LoVo (cell line): ENCODE measurements at places on chromosomes 5 and 9.
A peak's percentile ranks its signal among the peaks of the same experiment; 100 is the strongest.

- DNase-seq: peak; percentile 58
Measured at GRCh38 chr9:76905791-76906646, at the start of gene PRUNE2. TSS of gene PRUNE2 (minus strand) at chr9:76906114. CDS start at chr9:76905963, 151 bp downstream.

DNA sequence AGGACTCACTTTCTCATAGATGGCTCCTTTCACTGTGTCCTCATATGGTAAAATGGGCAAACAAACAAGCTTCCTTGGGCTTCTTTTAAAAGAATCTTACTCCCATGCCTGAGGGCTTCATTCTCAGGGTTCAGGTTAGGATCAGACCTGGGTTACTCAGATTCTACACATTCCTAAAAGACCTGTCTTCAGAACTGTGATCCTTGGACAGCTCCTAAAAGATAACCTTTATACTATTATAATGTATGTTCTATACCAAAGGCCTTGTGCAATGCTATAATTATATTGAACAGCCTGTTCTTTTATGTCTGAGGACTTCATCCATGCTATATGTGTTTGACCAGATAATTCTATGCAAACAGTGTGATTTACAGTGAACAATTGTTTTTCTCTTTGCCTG, 264.4 kb upstream of the CDH10 start:
- DNase-seq: no peak

- DNase-seq: no peak
Measured at GRCh38 chr5:135324160-135324559, 74.9 kb downstream of the MACROH2A1 start.

GRCh38 chr5:41181691-41182564, 31.4 kb downstream of the C6 start:
- no peak for DNase-seq

- DNase-seq: peak; percentile 46
Measured at GRCh38 chr5:119743927-119744326, 114.6 kb downstream of the FAM170A start.

GRCh38 chr5:150402229-150402773, 10.4 kb downstream of the CD74 start:
- no peak for DNase-seq

DNA sequence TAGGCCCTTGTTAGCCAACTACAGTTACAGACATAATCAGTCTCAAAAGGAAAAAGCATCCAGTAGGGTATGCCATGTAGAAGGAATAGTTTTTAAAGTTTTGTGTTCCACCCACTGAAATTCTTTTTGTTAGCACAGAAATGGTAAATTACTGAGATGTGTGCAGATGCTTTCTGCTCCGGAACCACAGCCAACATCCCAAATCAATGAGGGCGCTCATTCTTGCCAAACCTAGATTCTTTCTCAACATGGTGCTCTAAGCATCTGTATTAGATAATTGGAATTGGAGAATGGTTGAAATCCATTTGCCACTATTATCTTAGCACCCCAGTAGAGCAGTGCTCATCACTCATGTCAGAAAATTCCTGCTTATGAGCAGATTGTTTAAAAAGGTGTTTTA, 127.8 kb downstream of the SEC61B start:
- DNase-seq: no peak

GRCh38 chr5:175394601-175395000, 49.4 kb downstream of the DRD1 start:
- DNase-seq: no peak

DNA sequence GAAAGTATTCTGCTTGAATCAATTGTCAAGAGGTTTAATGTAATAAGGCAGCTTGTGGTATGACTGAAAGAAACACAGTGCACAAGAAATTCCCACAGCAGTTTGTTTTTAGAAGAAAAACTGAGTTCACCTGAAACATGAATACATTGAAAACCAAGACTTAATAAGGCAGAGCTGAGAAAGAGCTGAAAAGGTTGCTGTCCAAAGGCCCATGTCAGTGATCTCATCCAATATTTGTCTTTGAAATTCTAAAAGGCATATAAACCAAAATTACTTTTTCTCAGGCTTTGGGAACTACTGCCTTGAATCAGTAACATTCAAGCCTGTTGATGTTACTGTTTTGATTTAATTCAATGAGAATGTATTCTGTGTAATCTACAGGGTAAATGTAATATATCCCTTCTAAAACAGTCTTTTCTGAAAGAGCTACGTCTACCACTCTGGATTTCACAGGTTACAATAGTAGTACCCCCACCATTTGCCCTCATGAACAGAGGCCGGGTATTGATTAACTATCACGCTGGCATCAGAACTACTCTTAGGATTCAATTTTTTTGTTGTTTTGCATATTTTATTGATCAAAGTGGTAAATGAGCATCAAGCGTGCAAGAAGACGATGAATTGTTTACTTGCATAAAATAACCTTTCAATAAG, 57.8 kb downstream of the PPIC start:
- no peak for DNase-seq

DNA sequence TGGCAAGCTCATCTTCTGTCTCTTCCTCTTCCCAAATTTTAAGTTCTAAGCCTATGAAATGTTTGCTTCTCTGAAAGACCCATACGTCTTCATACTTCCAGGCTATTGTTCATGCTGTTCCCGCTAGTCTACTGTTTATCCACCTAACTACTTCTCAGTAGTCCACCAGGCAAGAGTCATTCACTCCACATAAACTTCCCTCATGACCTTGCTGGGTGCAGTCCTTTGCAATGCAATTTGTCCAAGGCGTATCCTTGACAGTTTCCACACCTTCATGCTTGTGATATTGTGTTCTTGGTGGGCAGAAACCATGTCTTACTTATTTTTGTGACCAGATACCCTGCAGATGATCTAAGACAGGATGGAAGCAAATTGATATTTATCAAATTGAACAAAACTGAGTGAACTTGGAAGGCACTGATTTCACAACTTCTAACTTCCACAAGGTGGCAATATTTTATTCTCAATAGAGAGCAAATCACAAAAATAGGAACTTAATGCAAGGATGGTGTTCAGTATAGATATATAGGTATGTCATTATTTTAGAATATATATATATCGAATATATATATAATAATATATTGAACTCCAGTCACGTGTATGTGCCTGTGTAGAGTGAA, 30.3 kb downstream of the TYRP1 start:
- peak; percentile 41 for DNase-seq

GRCh38 chr9:105681724-105682123, 12.6 kb upstream of the TMEM38B start:
- DNase-seq: no peak

GRCh38 chr9:97721396-97721795, 24.3 kb upstream of the XPA start:
- DNase-seq: no peak

GRCh38 chr9:3028535-3028934, 184.6 kb upstream of the PUM3 start:
- peak; percentile 2 for DNase-seq

- no peak for DNase-seq
Measured at GRCh38 chr9:131701789-131702337, 38.0 kb downstream of the RAPGEF1 start.

GRCh38 chr5:96706433-96707111, 44.4 kb downstream of the CAST start:
- no peak for DNase-seq

GRCh38 chr5:3844266-3844665, 248.6 kb downstream of the IRX1 start:
- DNase-seq: no peak

DNA sequence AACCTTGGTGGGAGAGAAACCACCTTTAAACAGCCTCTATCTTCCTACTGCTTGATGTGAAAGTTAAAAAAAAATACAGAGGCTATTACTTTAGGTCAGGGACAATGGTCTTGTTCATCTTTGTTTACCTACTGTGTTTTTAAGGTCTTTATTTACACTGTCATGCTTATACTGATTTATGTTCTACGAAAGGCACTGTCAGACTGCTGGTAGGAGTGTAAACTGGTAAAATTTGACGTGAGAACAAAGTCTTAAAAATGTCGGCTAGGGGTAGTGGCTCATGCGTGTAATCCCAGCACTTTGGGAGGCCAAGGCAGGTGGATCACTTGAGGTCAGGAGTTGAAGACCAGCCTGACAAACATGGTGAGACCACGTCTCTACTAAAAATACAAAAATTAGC, 42.1 kb upstream of the ELOVL7 start:
- DNase-seq: no peak
